NCI-H2029 (cell line): ENCODE measurements at places on chromosomes 1 and 21.

GRCh38 chr1:203929741-203930309, 68.4 kb downstream of the SNRPE start:
- DNase-seq: no peak

DNA sequence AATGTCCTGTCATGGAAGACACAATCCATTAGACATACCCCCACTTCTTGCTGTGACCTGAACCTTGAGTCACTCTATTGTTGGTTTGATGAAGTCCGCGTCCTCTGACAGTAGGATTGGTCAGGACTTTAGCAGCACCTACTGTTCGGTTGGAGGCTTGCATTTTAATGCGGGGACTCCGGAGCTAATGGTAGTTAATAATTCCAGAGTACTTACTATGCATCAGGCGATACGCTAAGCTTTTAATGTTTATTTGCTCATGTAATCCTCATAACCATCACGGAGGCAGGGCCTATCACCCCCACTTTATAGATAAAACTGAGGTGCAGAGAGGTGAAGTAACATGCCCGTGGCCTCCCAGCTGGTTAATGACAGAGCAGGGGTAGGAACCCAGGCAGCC, 7.9 kb upstream of the ELF3 start:
- DNase-seq: no peak

GRCh38 chr1:159879977-159880376, 17.5 kb upstream of the VSIG8 start:
- DNase-seq: no peak

- DNase-seq: no peak
Observed at GRCh38 chr1:235516862-235517446, 12.7 kb upstream of the B3GALNT2 start.

GRCh38 chr1:76668046-76668445, 199.2 kb upstream of the ST6GALNAC5 start:
- DNase-seq: no peak

- no peak for DNase-seq
Observed at GRCh38 chr1:51285055-51285454, 45.3 kb downstream of the TTC39A start.

DNA sequence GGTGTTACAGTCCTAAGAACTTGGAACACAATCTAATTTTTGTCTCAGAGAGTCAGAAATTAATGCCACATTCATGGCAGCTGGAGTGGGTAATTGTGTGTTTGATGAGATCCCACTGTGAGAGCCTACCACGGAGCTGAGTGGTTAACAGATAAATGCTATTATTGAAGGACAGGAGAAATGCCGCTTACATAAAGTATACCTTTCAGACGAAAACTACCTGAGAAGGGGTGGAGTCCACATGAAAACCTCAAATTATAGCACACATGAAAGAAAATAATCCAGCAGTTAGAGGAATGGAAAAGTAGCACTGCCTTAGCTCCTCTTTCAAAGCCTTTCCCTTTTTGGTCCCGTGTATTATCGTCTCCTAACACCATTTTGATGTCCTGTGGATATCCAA, 133.0 kb downstream of the BACH1 start:
- DNase-seq: no peak

DNA sequence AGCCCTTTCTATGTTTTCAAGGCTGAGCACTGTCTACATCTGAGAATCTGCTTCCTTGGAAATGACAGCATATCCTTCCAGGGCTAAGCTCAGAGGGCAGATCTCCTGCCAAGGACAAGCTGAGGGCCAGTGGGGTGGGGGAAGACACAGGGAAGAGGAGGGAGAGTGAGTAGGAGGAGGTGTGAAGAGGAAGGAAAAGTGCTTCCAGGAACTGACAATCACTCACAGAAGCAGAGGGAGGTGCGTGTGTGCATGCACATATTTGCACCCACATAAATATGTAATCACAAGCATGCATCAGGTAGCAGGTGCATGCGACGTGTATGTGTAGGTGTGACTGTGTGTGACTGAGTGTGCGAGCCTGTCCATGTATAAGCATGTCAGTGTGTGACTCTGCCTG, 43.7 kb upstream of the SCMH1 start:
- no peak for DNase-seq

DNA sequence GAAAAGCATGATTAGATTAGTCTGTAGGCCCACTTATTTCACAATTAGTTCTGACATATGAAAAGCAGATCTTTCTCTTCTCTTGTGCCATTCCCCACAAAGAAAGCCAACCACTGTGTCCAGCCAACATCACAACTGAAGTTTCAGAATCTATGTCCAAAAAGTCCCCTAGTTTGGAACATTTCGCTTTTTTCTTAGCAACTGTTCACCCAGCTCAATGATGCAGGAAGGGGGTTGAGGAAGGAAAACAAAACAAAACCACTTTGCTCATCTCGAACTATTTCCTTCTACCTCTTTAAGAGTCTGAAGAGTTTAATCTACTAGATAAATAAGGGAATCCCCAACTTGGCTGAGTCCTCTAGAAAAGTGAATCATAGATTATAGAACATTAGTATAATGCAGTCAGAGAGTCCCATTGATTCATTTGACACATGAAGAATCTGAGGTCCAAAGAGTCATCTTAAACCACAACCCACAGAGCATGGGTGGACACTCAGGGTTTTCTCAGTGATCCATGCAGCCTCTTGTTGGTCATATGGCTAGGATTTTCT, 159.3 kb upstream of the SGIP1 start:
- no peak for DNase-seq

- no peak for DNase-seq
Observed at GRCh38 chr1:117886101-117886795, 43.2 kb downstream of the GDAP2 start.

GRCh38 chr1:23895082-23895481, 18.1 kb downstream of the CNR2 start:
- no peak for DNase-seq

DNA sequence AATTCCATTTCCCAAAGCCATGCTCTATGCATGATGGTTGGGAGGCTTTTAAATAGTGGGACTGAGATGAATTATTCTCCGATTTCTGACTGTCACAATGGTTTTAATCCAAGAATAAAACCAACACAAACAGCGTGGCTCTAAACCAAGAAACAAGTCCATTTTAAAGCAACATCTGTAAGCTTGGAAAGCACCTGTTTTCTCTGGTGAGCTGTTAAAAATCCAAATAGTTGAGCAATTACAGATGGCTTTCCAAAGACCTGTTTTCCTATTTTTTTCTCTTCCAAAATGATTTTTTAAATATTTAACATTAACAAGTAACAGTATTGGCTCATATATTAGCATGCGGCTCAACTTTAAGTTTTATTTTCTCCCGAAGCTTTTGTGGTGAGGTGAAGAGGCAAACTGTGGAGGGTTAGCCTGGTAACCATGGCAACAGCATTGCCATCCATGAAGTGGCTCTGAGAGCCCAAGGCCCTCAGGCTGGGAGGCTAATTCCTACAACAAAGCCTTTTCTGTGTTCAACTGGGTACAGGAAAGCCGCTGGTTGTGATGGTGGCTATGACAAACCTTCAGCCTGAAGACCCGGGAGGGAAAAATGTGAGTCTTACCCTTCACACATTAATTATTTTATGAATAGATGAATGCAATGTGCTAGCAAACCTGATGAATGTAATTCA, 56.7 kb upstream of the B3GALT5 start:
- peak; percentile 58 for DNase-seq

- no peak for DNase-seq
Observed at GRCh38 chr1:10186331-10187025, 23.9 kb upstream of the KIF1B start.
